ENCODE measurements at places on chromosomes 6 and 20. TPM values are rescaled to one million over a fixed set of nuclear protein-coding genes. Genes with fewer than 3 reads are reported as not detected.

The ASIP gene
- not detected for total RNA-seq

The MBOAT1 gene
- 2.4 TPM for total RNA-seq

The SCAF8 gene
- total RNA-seq: 19.5 TPM

The OPN5 gene
- not detected for total RNA-seq

The ARFGEF3 gene
- 8.2 TPM for total RNA-seq

The OOEP gene
- total RNA-seq: not detected

The POU5F1 gene
- total RNA-seq: 0.56 TPM

The FHL5 gene
- not detected for total RNA-seq

The CDH22 gene
- not detected for total RNA-seq

The RSPO3 gene
- total RNA-seq: 2.8 TPM

The HUS1B gene
- total RNA-seq: 0.73 TPM

The PMEPA1 gene
- total RNA-seq: 3.7 TPM

The OPRL1 gene
- 2.0 TPM for total RNA-seq

The SLC29A1 gene
- 72.0 TPM for total RNA-seq

The TMC2 gene
- not detected for total RNA-seq

The SYNDIG1 gene
- not detected for total RNA-seq

The CCM2L gene
- total RNA-seq: 6.4 TPM

The OR2H2 gene
- not detected for total RNA-seq

The BRPF3 gene
- 8.0 TPM for total RNA-seq

The TAPBP gene
- total RNA-seq: 71.1 TPM

The CDSN gene
- total RNA-seq: not detected

The ADGB gene
- not detected for total RNA-seq

The PSMB8 gene
- total RNA-seq: 93.6 TPM

The PCSK2 gene
- total RNA-seq: not detected

The HLA-DMB gene
- not detected for total RNA-seq

The TMEM244 gene
- not detected for total RNA-seq

The ADGRF1 gene
- not detected for total RNA-seq
